ENCODE measurements at places on chromosomes 11 and 22.

GRCh38 chr11:119793335-119793984, 64.5 kb upstream of the NECTIN1 start:
- DNase-seq: no peak

DNA sequence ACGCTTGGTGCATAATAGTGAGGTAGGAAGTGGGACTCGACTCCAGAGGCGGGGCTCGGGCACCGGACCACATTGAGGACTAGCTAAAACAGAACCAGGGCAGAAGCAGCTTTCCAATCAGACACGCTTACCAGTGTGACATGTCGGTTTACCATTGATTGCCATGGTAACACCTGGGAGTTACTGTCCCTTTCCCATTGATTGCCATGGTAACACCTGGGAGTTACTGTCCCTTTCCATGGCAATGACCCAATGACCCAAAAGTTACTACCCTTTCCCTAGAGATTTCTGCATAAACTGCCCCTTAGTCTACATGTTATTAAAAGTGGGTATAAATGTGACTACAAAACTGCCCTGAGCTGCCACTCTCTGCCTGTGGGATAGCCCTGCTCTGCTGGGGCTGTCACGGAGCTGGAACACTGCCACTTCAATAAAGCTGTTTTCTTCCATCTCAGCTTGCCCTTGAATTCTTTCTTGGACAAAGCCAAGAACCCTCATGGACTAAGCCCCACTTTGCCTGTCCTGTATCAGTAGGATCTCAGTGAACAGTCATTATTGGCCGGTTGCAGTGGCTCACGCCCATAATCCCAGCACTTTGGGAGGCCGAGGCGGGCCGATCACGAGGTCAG, 77.4 kb upstream of the CRYBB3 start:
- DNase-seq: no peak

DNA sequence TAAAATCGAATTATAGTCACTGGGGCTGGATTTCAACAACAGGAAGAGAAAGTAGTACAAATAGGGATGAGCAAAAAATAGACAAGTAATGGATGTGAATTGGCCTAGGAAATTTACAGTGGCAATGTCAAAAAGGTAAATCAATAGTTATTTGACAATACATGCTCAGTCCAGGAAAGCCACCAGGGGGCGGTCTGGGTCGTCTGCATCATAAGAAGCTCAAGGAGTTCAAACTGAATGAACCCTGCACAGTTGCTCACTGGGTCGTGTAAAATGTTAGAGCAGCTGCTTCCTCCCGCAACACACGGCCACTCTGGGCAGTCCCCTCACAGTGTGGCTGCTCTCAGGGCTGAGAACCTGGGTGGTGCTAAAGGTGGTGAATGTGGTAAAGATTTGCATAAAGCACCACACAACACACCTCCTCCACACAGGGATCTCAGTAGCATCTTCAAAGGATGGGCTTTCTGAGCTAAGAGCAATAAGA, 85.9 kb downstream of the ZNF280B start:
- DNase-seq: peak; percentile 80

- DNase-seq: no peak
Observed at GRCh38 chr11:103832762-103833161, 203.7 kb upstream of the DDI1 start.

DNA sequence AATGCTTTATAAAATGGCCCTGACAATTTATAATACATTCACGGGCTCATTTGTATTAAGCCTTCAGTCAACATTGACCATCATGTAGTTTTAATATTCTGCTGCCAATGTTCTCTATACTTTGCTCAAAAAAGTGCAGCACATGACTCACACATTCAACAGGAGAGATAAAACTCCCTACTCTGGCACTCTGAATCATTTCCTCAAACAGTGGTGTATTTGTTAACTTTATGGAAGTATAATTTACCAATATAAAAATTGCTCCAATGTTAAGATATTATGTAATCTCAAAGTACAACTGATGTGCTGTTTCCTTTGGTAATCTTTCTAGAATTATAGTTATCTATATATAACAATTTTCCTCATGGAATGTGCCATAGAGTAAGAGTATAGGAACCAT, 39.9 kb downstream of the MAML2 start:
- DNase-seq: no peak

GRCh38 chr11:774873-775592, 2.3 kb downstream of the GATD1 start:
- no peak for DNase-seq

DNA sequence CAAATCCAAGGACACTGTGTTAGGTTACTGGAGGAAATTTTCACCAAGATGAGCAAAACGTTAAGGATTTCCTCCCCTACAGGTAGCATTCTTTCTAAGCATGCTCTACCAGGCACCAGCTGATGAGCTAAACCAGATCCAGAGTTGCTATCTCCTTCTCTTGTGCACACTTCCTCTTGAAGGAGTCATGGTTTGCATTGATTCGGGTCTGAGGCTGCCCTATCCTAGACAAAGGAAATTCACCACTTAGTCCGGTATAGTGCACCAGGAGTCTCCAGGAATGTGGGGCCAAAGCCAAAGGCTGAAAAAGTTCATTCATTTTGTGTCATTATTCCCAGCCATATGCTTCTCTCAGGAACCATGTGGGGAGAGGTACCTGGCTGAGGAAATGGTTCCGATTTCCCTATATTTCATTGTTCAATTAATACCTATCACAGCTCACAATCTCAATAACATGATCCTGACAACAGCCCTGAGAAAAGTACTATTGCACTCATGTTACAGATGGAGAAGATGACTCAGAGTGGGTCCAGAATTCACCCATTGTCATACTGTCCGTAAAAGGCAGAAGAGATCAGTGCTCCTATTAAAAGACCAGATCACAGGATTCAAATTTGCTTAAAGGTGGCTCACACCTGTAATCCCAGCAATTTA, 39.1 kb downstream of the SLC35F2 start:
- DNase-seq: no peak

GRCh38 chr11:69939551-69940245, 120.5 kb upstream of the FGF3 start:
- no peak for DNase-seq

DNA sequence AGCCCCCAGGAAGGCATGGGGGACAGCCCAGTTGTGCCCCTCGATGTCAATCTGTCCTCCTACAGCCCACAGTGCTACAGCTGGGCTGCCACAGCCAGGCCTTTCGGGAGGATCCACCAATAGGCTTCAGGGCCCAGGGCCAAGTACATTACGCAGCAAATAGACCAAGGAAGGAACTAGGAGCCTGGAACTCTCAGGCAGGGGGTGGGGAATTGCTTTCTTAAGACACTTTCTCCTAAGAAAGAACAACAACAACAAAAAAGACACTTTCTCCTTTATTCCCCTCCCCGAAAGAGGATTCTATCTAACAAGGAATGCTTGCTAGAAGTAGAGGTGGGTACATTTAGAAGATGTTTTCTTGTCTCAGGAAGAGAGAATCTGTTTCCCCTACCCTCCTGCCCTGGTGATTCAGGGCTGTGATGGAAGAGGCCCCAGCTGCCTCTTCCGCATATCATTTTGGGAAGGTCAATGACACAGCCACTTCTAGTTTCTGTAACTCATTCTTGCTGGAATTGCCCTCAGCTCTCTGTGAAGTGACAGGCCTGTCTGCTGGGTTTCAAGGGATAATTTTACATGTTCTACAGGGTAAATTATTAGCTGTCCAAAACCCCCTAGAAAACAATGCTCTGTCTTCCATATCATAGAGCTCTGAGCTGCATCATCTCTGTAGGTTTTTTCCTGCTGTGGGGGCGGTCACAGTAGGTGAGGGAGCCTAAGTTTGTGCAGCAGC, 6.0 kb upstream of the MALAT1 start:
- no peak for DNase-seq

- DNase-seq: no peak
Observed at GRCh38 chr22:43293655-43294392, 49.3 kb downstream of the SCUBE1 start.

DNA sequence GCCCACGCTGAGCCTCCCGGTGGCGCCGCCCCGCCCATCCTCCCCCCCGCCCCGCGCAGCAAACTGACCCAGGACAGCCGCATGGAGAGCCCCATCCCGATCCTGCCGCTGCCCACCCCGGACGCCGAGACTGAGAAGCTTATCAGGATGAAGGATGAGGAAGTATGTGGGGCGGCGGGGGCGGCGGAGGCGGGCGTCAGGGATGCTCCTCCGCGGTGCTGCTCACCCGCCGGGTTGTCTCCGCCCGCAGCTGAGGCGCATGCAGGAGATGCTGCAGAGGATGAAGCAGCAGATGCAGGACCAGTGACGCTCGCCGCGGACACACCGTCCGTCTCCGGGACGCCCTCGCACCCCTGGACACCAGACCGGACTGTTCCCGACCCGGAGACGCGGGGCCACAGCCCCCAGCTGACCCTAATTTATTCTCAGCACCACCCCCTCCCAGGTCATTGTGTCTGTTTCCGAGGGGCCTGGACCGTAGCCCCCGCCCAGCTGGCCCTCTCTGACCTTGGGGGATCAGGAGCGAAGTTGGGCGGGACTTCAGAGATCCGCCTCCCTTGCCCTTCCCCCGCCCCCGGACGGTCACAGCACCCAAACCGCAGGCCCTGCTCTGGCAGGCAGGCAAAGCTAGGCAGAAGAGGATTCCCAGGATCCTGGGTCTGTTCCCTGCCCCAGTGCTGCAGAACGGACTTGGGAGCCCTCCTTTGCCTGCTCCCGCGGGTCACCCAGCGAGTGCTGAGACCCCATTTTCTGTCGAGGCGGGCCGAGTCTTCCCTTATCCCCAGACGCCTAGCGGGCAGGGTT, 959 bp upstream of the GP1BB start:
- no peak for DNase-seq

GRCh38 chr11:109870297-109870696, 222.9 kb upstream of the ZC3H12C start:
- no peak for DNase-seq

Data from activated CD4-positive, alpha-beta T cell treated with anti-CD3 and anti-CD28 coated beads, Interleukin-2, amount 50 U/mL, for 48 hours (primary cell).